ENCODE measurements at places on chromosomes 6 and 20.
A peak's percentile ranks its signal among the peaks of the same experiment; 100 is the strongest.

- DNase-seq, result no peak
Observed at GRCh38 chr20:62782893-62783278, 13.4 kb upstream of the MRGBP start.

DNA sequence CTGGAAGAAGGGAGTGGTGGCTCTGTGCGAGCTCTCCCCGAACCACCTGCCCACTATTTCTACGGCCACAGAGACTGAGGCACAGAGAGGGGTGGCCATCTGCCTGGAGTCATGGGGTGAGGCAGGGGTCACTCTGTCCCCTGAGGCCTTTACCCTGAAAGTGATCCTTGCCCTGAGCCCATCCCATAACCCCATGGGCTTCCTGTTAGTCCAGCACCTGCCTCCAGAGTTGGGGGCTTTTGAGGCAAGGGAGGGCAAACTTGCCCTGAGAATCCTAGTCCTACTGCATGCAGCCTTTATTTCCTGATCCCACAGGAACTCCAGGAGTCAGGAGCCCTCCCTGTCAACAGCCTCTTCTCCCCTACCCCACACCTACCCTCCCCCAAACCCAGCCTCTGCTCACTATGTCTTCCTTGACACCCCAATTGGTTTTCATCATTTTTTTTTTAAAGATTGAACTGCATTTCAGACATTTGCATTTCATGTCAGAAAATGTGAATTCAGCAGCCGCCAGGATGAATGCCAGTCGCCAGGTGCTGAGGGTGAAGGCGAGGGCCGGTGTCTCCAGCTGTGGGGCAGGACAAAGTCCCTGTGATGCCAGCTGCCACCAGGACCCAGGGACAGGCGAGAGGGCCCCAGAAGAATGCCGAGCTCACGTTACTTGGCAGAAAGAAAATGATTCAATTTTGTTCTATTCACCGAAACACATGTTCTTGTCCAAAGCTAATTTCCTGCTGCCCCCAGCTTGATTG is 47.6 kb upstream of the NNAT start:
- no peak for DNase-seq

DNA sequence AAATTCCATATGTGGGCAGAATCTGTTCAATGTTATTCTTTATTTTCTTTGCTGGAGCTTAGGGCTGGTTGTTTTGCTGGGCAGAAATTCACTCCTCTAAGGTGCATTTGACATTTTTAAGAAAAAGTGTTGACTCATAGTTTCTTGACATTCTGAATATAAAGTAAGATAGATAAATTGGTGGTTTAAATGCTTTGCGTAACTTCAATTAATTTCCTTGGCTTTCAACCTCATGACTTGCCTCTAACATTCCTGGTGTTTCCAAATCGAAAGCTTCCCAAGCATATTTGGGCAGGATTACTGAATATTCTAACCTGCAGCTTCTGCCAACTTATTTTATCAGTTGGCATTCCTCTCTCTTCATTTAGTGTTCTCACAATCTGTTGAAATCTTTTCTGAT is 718.7 kb upstream of the ADGRB3 start:
- peak; percentile 36 for DNase-seq

DNA sequence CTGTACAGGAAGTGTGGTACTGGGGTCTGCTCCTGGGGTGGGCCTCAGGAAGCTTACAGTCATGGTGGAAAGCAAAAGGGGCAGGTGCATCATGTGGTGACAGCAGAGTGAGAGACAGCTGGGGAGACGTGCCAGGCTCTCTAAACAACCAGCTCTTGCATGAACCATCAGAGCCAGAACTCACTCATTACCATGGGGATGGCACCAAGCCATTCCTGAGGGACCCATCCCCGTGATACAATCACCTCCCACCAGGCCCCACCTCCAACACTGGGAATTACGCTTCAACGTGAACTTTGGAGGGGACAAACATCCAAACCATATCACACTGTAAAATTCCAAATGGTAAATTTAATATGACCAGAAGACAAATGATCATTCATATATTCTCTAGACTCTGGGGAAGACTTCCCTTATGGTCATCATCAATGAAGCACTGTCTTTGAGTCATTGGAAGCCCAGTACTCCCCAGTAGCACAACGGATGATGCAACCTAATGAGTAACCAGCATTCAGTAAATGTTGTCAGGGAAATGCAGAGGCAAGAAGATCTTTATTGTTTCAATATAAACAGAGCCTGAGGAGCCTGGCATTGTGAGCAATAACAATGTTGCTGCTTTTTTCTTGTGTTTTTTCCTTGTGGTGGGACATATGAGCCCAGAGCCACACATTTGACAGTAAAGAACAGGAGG is 48.2 kb upstream of the RALY start:
- DNase-seq, result peak; percentile 24

- no peak for DNase-seq
Observed at GRCh38 chr6:160265869-160266476, 7.4 kb upstream of the SLC22A2 start.

DNA sequence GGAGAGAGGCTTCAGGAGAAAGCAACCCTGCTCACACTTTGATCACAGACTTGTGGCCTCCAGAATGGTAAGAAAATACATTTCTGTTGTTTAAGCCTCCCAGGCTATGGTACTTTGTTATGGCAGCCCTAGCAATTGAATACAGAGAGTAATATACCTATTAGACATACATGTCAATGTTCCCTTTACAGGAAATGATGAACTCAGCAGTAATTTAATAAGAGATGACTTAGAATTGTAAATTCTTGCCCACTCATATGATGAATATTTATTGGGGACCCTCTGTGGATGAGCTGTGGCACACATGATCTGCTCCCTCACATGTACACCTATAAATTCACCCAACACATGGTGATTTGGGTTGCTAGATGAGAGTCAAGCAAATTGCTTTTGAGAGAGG is 20.4 kb upstream of the FOXA2 start:
- no peak for DNase-seq

DNA sequence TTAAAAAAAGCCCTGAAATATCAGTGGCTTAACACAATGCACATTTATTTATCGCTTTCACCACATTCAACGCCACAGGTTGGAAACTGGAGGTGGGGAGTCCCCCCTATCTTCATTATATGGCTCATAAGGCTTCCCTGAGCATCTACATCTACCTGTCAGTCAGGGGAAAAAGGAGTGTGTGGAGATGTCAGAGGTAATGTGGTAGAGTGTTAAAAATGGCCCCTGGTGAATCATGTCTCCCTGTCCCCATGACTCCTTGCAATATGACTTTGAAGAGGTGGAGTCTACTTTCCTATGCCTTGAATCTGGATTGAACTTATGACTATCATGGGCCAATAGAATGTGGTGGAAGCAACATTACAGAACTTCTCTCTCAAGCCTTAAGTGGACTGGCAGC is 65.5 kb upstream of the BTBD3 start:
- DNase-seq, result no peak

- no peak for DNase-seq
Observed at GRCh38 chr6:168589275-168589674, 148.3 kb downstream of the SMOC2 start.

DNA sequence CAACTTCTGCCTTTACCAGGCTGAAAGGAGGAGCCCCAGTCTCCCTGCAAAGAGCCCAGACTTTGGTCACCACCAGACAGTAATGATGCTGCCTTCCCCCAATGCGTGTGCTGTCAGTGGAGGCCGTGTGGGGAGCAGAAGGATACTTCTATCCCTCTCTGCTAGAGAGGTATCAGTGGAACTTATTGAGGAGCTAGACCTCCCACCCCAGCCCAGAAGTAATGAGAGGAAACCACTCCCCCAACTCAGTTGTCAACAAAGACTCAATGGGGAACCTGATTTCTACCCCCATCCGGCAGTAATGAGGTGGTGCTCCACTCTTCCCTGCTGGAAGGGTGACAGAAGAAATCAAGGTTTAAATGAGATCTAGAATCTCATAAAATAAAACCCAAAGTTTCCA is 4.4 kb upstream of the WFDC8 start:
- no peak for DNase-seq

DNA sequence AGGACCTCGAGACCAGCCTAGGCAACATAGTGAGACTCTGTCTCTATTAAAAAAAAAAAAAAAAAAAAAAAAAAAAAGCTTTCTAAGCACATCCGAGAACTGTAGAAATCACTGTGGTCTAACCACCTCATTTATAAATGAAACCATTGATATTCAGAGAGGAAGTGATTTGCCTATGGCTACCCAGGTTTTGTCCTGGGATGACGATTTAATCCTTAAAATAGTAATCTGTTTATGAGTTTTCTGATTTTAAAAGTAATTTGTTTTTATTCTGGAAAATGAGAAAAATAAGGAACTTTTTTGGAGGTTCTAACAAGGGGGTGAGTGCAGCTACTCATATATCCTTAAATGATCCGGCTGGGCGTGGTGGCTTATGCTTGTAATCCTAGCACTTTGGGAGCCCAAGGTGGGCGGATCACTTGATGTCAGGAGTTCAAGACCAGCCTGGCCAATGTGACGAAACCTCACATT is 6.5 kb upstream of the BTN3A2 start:
- no peak for DNase-seq

GRCh38 chr20:53582574-53583351 is 10.9 kb downstream of the ZNF217 start:
- peak; percentile 100 for DNase-seq

GRCh38 chr6:3650959-3651697 is 100.4 kb downstream of the PXDC1 start:
- DNase-seq, result no peak

DNA sequence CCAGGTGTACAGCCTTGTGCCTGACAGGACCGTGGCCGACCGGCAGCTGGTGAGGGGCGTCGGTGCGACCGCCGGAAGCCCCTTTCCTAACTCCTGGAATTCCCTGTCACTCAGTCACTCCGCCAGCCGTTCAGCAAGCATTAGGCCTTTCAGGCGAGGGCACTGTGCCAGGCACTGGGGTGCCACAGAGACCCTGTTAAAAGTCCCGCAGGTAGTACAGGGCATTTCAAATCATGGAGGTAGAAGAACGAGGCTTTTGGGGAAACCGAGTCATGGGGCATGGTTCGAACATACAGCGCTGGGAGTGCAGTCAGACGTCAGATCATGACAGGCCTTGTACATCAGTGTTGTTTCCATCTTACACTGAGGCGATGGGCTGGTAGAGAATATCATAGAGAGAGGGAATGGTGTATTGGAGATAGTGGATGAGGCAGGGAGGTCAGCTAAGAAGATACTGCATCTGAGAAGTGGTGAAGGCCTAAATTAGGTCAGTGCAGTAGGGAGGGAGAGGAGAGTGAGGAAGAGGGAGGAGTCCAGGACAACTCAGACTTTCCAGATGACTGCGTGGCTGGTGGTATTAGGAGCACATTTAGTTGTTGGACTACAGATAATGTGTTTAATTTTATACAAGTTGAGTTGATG is 892 bp upstream of the DXO start:
- DNase-seq, result no peak

DNA sequence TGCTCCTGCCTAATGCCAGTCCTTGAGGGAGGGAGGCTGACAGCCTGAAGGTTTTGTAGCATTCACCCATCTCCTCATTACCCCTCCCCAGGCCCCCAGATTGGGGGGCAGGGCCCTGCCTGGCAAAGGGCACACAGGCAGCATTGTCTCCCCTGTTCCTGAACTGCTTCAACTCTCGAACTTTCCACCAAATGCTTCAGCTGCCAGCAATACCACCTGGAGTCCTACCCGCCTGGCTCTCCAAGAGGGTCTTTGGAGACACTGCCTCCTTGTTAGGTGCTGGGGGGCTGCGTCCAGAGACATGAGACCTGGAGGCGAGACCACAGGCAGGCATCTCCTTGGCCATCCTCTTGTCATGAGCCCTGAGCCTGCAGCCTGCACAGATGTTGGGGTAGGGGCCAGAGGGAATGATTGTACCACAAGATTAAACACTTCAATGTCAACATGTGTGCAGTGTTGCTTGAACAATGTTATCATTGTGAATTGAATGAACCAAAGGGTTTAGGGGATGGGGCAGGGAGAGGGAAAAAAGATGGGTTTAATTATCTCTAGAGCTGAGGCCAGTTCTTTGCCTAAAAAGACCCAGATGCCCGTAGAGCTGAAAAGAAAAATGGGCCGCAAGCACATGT is 25.0 kb downstream of the BMP7 start:
- no peak for DNase-seq

- no peak for DNase-seq
Observed at GRCh38 chr6:108168501-108169463, 3.0 kb downstream of the NR2E1 start.

- no peak for DNase-seq
Observed at GRCh38 chr20:9514461-9515213, at the start of gene LAMP5. Gene LAMP5 (plus strand): TSS chr20:9514590. CDS start chr20:9514853, 263 bp downstream.

DNA sequence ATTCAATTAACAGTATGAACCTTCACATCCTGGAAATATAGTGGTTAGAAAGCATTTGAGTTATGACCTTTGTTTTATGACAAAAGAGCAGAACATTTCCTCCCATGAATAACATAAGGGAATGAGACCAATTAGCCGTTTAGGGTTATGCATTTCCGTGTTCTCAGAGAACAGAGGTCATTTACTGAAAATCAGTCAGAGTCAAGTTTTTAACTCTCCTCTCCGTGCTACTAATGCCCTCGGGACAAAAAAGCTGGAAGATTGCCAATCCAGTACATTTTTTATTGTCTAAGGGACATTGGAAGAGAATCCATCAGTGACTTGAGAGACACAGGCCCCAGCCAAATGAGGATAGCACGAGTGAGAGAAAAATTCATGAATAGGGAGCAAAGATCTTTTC is 632.7 kb downstream of the RFPL4B start:
- no peak for DNase-seq

GRCh38 chr6:42420741-42421140 is 31.0 kb downstream of the TRERF1 start:
- DNase-seq, result no peak

DNA sequence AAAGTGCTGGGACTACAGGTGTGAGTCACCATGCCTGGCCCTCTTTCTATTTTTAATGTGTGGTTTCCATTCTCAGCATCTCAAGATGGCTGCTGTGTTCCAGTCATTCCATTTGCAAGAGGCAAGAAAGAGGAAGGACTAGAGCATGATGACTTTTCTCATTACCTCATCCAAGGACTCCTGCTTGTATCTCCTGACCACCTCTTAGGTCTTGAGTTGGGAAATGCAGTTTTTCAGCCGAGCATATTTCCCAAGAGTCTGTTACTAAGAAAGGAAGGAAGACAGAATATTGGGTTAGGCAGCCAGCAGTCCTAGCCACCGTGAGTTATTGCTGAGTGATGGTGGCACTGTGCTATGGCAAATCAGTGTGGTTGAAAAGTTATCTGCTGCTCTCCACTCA is 108.4 kb upstream of the INSM1 start:
- no peak for DNase-seq

DNA sequence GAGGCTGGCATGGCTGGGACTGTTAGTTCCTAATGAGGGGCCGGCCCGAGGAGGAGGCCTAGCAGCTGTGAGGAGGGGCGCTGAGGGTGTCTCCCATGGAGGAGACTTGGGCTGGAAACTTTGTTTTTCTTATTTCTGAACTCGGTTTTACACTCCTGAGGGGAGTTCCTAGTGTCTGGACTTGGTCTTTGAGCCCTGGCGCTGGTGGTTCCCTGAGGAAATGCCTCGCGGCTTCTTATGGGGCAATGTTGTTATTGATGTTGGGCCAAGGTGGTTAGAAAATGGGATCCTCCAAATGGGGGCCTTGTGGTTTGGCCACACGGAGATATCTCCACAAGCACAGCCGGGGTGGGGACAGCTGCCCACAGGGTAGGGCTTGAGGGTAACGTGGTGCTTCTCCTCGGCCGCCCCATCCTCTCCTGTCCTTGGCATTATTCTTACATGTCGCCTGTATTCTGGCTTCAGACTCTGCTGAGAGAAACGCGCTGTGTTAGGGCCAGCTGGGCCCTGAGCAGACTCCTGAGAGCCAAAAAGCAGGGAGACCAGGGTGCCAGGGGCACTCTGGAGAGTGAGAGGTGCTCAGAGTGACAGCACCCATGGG is 136.9 kb downstream of the FOXO3 start:
- DNase-seq, result no peak

GRCh38 chr6:75117701-75118100 is 88.2 kb downstream of the COL12A1 start:
- no peak for DNase-seq
